Bronchial epithelial cell (primary cell): ENCODE measurements at places on chromosomes 1 and 21.

DNA sequence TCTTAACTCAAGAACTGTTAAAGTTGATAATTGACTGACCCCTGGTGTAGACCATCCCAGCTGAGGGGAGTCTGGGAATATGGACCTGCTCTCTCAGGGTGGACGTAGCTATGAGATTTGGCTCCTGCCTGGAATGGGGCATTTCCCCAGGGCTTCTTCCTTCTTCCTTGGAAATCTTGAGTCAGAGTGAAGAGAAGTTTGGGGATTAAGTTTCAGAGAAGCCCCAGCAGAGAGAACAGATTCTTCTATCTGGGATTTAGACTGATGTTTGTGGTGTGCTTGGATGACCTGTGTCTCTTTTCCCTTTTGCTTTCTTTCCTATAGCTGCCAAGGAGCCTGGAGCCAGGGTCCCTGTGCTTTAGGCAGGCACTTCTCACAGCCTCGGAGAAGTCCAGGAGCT, 13.2 kb downstream of the AKR1A1 start:
- DNase-seq: no peak

- DNase-seq: no peak
Measured at GRCh38 chr1:26081267-26082019, 14.0 kb upstream of the TRIM63 start.

DNA sequence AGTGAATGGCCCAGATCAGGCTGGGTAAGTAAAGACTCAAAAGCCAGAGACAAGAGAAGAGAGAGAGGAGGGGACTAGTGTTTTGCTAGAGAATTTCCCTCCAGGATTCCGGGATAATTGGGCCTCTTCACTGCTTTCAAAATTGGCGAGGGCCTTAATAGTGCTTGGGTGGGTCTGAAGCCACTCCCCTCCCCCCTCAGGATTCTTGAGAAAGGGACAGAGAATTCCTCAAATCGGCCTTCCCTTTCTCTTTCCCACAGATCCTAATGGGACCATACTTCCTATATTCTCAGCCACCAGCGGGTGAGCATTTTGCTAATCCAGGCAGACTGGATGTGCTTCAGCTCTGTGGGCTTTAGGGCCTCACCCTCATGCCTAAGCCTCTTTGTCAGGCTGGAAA, 11.9 kb downstream of the SFN start:
- DNase-seq: no peak

GRCh38 chr1:41468122-41468762, 16.2 kb downstream of the EDN2 start:
- DNase-seq: no peak

DNA sequence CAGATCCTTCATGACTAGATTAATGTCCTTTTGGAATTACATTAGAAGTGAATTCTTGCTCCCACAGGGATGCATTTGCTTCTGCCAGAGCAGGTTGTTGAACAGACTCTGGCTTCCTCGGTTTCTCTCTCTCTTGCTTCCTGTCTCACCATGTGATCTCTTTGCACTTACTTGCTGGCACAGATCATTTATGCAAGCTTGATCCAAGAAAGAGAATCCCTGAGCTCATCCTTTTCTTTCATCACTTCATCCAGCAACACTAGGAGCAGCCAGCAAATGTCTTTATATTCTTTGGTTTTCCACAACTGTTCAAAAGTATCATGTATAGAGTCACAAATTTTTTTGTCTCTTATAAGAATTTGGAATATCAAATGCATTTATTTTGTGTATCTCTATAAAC, 313.5 kb downstream of the ZNF326 start:
- no peak for DNase-seq

DNA sequence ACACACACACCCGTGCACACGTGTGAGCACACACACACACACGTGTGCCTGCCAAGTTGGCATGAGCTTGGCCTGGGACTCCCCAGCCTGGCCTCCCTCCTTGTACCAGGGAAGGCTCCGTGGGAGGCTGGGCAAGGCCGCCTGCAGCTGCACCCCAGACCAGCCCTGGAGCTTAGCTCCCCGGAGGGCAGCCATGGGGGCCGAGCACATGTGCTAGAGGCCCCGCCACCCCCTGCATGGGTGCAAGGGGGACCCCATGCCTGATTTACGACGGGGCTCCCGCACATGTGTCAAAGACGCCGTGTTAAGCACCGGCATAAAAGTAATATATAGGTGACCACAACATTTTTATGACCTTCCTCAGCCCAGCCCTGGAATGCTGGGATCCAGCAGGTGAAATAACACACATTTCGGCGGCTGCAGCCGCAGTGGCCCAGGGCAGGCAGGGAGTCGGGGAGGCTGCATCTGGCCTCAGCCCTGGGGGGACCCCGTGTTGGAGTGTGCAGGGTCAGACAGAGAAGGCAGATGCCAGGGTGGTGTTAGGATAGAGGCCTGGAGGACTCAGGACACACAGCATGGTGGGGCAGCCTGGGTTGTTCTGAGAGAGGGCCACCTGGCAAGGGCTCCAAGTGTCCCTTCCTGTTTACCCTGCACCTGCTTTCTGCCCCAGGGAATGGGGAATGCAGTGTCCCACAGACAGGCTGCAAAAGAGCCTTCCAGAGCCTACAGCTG, 56.3 kb downstream of the WNT9A start:
- no peak for DNase-seq

- DNase-seq: no peak
Measured at GRCh38 chr1:110214454-110215404, 4.6 kb downstream of the KCNC4 start.
